ENCODE measurements at places on chromosomes 6 and 20.

GRCh38 chr20:53547664-53548239 lies 45.9 kb downstream of the ZNF217 start:
- no peaks in the 10 kb centered on the region for H3K27me3 ChIP-seq
- DNase-seq: no peak
- no peaks in the 10 kb centered on the region for H3K4me1 ChIP-seq

DNA sequence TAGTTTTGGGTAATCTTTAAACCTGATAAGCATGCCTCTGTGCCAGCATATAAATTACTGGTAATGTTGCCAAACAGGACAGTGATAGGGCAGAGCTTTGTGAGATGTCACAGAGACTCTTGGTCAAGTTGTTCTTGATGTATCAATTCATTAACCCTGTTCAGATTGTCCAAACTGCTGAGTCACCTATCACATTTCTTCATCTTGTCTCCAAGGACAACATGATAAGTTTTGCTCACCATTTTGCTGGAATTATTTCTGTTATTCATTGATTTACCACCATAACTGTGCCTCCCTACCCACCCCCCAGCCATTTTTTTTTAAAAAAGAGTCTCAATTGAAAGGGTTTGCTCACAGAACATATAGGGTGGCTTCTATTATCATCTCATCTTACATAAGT lies 19.5 kb upstream of the GMNN start:
- DNase-seq: no peak
- no peaks in the 10 kb centered on the region for H3K27me3 ChIP-seq
- H3K27ac ChIP-seq: no peak overlapping the region
- H3K36me3 ChIP-seq: no peaks in the 10 kb centered on the region

DNA sequence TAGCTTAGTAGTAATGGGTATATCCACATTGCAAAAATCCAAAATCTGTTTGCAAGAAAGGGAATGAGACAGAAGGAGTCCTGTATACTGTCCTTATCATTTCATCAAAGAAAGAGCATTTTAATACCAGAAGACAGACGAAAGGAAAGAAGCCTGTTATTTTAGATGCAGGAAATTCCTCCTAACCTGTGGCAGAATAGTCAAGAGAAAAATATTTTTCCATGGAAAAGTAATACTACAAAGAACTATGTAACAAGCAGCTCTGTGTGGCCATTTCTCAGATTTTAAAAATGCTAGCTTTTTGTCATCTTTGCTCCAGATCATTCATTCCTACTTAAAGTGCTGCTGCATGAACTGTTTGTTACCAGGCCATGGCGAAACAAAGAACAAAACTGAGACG lies 72.9 kb upstream of the SCP2D1 start:
- H3K4me1 ChIP-seq: peaks cover 16% of the 10 kb centered on the region
- no peaks in the 10 kb centered on the region for H3K27me3 ChIP-seq
- H3K36me3 ChIP-seq: peaks cover 18% of the 10 kb centered on the region
- H3K27ac ChIP-seq: no peak overlapping the region
- no peak for DNase-seq

DNA sequence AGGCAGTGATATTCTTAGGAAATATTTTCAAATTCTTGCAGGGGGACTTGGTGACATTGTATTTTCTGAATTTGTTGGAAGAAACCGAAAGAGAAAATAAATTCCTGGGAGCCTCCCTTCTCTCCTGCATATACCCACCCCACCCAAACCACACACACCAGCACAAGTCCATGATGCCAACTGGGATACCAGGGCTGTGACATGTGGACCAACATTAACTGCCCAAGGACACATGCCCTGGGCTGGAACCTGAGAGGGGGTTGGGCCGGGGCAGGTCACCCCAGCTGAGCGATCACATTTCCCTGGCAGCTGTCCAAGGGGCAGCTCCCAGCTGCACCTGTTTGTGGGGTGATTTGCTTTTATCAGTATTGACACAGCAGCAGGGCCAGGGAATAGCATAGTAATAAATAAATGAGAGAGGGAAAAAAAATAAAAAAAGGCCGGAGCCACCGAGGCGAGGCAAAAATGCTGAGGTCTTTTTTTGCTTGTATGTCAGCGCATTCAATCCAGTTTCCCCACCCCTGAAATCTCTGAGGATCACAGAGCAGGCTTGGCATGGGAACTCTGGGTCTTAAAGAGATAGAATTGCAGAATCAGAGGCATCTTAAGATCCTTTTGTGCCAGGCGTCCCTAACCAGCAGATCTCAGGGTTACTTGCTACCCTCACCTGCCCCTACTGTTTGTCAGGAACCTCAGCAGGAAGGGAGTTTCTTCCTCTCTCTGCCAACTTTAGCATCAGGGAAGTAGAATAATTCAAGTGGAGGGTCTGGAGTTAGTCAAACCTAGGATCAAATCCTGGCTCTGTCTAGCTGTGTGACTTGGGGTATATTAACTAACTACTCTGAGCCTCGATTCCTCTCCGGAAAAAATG lies 66.5 kb upstream of the PIM1 start:
- H3K4me3 ChIP-seq: peak overlapping the region; percentile 90
- H3K27ac ChIP-seq: peak overlapping the region; percentile 84
- DNase-seq: peak; percentile 28
- no peaks in the 10 kb centered on the region for H3K27me3 ChIP-seq
- peaks cover 25% of the 10 kb centered on the region for H3K4me1 ChIP-seq
- H3K36me3 ChIP-seq: no peaks in the 10 kb centered on the region

- no peaks in the 10 kb centered on the region for H3K27me3 ChIP-seq
- no peaks in the 10 kb centered on the region for H3K4me1 ChIP-seq
- no peaks in the 10 kb centered on the region for H3K36me3 ChIP-seq
- no peak for DNase-seq
- no peak overlapping the region for H3K4me3 ChIP-seq
- no peak overlapping the region for H3K27ac ChIP-seq
Observed at GRCh38 chr6:82906489-82906888, 159.2 kb downstream of the UBE3D start.

GRCh38 chr20:16459019-16459700 lies 114.1 kb downstream of the KIF16B start:
- no peaks in the 10 kb centered on the region for H3K27me3 ChIP-seq
- H3K36me3 ChIP-seq: peaks cover 13% of the 10 kb centered on the region
- no peak for DNase-seq
- no peak overlapping the region for H3K4me3 ChIP-seq
- H3K4me1 ChIP-seq: peaks cover 12% of the 10 kb centered on the region
